NCI-H187 treated with DMSO at 0.1 percent for 48 hours (cell line): ENCODE measurements at places on chromosomes 7 and 10.

GRCh38 chr7:2512179-2512661 lies 7.4 kb upstream of the LFNG start:
- no peak for DNase-seq

- DNase-seq: no peak
These were observed 154.8 kb downstream of the CCDC3 start for GRCh38 chr10:12846718-12847117.

GRCh38 chr10:12473491-12473890 lies 124.1 kb downstream of the CAMK1D start:
- DNase-seq: no peak

DNA sequence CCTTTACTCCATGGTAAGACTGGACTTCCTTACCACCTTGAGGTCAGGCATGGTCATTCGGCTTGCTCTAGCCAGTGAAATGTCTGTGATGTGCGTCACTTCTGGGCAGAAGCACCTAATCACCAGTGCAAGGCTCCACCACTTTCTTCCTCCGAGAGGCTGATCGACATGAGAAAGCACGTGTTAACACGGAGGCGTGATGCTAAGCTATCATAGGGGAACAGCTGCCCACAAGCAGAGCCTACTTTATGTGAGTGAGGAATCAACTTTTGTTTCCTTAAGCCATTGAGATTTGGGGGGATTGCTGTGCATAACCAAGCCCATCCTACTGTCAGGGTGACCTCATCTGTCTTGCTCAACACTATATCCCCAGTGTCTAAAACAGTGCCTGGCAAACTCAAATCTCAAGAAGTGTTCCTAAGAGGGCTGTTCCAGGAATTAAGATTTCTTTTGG lies 23.1 kb upstream of the SAR1A start:
- no peak for DNase-seq

DNA sequence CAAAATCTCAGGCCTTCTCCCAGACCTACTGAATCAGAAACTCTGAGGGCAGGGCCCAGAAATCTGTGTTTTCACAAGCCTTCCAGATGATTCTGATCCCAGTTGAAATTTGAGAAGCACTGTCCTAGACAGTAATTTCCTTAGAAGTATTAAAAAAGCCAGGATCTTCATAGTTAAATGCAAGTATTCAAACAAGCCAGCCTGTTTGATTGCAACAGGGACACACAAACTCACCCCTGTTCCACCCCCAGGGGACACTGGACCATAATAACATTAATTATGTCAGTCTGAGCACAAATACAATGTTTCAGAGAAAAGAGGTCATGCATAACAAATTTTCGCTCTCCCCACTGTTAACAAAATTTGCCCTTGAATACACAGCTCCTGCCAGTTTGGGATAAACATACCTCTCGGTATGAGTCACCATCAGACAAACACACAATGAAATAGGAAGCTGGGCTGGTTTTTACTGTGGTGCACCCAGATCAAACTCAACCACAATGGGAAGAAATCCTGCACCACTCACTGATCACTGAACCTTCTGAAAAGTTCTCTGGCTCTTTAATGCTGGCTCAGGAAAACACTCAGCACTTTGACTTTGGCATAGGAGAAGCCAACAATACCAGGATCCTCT lies 34.3 kb downstream of the ABLIM1 start:
- DNase-seq: no peak
